Cerebellar nuclear complex (tissue), 1 donor: ENCODE measurements at places on chromosomes 5 and 9.

GRCh38 chr5:1542781-1543180 lies 19.0 kb upstream of the LPCAT1 start:
- no peak for DNase-seq

DNA sequence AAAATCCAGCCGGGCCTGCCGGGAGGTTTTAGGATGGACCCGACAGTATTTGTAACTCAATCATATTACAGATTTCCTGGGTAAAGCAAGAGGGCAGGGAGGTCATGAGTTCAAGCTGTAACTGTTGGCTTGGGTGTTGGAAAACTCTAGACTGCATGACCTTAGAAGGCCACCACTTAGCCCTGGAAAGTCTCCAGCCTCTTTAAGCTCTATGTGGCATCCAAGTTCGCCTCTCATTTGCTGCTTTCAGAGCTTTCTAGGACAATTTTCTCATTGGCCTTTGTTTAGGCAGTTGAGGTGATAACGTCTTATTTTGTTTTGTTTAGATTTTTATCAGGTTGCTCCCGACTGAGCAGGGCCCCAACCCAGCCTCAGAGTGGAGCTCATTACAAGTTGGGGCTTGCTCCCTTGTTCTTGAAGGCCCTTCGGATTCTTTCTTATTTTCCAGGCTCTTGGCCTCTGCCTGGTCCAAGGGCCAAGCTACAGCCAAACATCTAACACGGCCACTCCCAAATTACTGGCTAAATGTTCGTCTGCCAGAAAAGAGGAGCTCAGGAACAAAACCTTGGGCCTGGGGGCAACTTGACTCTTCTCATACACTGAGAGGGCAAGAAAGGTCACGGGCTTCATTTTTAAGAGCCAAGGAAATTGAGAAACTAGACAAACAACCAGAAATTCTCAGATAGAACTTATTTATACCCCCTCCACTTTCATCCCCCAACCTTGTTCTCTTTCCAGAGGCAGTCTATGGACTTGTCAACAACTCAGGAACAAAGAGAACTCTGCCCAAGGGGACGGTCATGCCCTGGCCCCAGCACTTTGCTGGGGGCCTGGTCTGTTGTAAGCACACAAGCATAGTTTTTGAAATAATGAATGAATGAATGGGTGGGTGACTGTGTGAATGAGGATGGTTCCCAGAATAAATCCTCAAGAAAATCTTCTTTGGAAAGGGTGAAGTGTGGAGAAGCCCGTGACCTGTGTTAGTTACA lies 526.9 kb downstream of the BNC2 start:
- DNase-seq = no peak

DNA sequence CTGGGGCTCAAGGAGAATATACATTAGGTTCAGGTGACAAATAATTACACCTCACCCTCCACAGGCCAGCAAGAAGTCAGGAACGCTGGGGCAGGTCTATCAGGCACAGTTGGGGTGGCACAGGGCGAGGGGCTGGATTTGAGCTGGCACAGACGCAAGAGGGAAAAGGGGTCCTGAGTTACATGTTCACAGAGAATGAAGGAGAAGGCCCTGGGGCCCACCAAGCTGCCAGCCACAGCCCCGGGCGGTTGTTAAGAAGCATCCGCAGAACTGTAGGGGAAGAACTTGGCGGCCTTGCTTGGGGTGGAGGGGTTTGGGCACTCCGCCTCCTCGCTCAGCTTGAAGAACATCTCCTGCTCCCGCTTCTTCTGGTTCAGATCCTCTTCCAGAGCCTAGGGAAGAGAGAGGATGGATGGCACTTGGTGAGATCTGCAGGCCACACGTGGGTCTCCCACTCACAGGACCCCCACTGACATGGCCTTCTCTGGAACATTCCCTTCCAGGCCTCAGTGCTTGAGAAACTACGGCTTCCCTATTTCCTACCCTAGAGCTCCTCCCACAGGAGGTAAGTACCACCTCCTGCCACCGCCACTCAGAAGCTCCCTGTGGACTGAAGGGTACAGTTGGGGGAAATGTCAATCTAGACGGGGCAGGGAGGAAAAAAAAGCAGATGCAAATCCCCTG lies 38.3 kb upstream of the FBXW11 start:
- no peak for DNase-seq

GRCh38 chr9:14293801-14294200 lies 20.1 kb downstream of the NFIB start:
- DNase-seq = no peak

GRCh38 chr9:34501889-34502425 lies 20.8 kb downstream of the ENHO start:
- DNase-seq = no peak

DNA sequence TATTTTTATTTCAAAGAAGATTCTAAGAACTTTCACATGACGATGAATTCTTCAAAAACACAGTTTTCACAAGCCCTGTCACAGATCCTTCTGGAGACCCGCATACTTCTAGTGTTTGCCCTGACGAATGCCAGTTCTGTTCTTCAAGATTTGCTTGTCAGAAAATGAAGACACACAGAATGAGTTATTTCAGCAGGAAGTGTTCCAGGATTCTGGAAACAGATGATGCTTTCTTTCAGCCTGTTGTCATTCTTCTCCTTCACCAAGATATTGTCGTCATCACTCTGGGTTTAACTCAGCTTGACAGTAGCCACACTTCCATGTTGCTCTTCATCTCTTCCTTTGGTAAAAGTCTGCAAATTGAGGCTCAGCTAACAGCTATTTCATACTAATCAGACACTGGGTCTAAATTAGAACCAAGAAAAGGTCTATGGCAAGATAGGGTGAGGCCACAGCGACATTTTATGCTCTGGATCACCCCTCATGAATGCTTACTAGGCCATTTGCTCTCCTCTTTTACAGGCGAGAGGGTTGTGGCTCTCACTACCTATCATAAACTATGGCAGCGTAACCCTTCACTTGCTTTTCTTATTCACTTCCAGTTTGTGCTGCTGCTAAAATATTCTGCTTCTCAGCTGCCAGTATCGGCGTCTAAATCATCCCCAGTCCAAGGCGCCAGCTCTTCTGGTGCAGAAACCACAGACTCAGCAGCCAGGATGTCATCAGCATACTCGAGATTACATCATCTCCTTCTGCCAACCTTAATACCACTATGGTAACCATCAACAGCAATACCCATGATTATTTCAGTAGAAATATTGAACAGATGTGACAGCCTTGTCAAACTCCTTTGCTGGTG lies 159.6 kb upstream of the TBCA start:
- no peak for DNase-seq

GRCh38 chr5:15703901-15704300 lies 203.9 kb downstream of the FBXL7 start:
- no peak for DNase-seq
